ENCODE measurements at places on chromosomes 4 and X.

GRCh38 chrX:18624599-18624998 is 47.3 kb downstream of the RS1 start:
- no peak for DNase-seq

GRCh38 chr4:184066584-184067300 is 150.9 kb downstream of the ENPP6 start:
- no peak for DNase-seq

GRCh38 chrX:12965131-12965940 is 9.6 kb upstream of the TMSB4X start:
- no peak for DNase-seq

- DNase-seq, result no peak
These were observed 82.2 kb downstream of the DCLK2 start for GRCh38 chr4:150160473-150160872.
